Eye (tissue), 1 donor: ENCODE measurements at places on chromosomes 1 and 21.
A peak's percentile ranks its signal among the peaks of the same experiment; 100 is the strongest.

- peak; percentile 60 for DNase-seq
Measured at GRCh38 chr1:165162671-165163241, 193.8 kb downstream of the LMX1A start.

GRCh38 chr1:42037586-42037985 is 115.6 kb upstream of the GUCA2B start:
- DNase-seq = no peak

DNA sequence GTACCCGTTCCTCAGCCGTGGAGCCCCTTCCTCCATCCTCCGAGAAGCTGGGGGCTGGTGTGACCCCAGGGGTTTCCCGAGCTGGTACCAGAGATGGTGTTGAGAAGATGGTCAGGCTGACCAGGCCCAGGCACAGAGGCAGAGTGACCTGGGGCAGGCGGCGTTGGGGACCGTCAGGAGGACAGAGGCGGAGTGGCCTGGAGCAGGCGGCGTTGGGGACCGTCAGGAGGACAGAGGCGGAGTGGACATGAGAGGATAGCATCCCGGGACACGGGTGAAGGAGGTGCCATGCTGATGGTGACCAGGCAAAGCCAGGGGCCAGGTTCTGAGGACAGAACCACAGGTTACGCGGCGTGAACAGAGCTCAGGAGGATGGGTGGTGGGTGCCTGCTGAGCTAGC is 75.9 kb upstream of the TTC34 start:
- no peak for DNase-seq

DNA sequence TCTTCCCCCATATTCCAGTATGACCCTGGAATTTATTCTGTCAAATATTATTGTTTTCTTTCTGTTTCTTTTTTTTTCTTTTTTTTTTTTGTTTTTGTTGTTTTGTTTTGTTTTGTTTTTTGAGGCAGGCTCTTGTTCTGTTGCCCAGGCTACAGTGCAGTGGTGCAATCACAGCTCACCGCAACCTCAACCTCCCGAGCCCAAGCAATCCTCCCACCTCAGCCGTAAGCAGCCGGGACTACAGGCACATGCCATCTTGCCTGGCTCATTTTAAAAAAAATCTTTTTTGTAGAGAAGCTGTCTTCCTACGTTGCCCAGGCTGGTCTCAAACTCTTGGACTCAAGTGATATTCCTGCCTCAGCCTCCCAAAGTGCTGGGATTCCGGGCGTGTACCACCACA is 237.6 kb downstream of the SMYD3 start:
- DNase-seq = no peak

GRCh38 chr1:41360074-41360785 is 1.0 kb upstream of the FOXO6 start:
- no peak for DNase-seq

- DNase-seq = no peak
Measured at GRCh38 chr21:39968010-39968409, 100.8 kb downstream of the PCP4 start.

DNA sequence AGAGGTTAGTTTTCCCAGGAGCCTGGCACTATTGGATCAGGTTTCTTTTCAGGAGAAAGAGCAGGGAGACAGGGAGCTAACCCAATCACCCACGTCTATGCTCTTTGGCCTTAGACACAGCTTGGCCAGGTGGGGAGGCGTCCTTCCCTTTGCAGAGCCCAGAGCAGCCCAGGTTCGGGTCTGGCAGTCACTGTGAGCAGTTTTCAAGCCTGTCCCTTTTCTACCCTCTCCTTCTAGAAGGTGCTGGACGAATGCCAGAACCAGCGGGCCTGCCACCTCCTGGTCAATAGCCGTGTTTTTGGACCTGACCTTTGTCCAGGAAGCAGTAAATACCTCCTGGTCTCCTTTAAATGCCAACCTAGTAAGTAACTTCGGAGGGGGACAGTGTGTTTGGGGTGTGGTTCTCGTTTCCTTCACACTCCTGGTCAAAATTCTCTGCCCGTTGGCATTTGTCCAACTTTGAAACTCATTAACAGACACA is 44.9 kb downstream of the EVA1C start:
- DNase-seq = no peak

DNA sequence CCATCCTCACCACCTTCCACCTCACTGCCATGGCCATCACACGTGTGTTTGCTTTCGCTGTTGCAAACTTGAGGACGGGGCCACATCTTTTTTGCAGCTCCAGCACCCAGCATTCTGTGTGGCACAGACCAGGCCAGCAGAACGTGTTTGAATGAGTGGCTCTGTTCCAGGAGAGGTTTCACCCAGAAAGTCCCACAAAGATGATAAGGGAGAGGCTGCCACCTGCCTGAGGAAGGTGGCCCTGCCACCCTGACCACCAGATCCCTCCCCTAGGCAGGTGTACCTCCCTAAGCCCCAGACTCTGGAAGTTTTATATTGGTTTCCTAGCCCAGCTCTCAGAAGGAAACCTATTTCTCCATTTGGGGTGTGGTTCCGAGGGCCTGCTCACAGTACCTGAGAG is 252.1 kb downstream of the KAZN start:
- DNase-seq = no peak

GRCh38 chr1:38258085-38258627 is 211.6 kb upstream of the POU3F1 start:
- DNase-seq = peak; percentile 79

GRCh38 chr1:2566101-2567045 is 10.2 kb downstream of the TNFRSF14 start:
- no peak for DNase-seq

- DNase-seq = no peak
Measured at GRCh38 chr1:78627321-78627720, 7.1 kb downstream of the IFI44L start.

DNA sequence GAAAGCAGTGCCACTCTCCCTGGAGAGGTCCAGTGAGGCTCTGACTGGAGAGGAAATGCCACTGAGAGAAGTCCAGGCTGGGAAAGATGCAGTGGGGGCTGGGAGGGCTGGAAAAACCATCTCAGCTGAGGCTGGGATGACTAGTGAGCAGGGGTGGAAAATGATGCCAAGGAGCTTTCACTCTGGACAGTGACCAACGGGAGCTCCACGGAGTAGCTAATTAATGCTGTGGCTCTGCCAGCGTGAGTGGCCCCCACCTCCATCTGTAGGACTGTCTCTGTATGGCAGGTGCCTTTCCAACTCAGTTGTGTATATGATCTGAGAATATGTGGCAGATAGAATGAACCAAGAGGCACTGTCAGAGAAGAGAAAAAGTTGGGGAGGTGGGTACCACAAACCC is 86.7 kb downstream of the DDX20 start:
- no peak for DNase-seq

GRCh38 chr1:35683012-35683411 is 35.7 kb downstream of the C1orf216 start:
- DNase-seq = no peak
